ENCODE measurements at places on chromosomes 1 and 21.

DNA sequence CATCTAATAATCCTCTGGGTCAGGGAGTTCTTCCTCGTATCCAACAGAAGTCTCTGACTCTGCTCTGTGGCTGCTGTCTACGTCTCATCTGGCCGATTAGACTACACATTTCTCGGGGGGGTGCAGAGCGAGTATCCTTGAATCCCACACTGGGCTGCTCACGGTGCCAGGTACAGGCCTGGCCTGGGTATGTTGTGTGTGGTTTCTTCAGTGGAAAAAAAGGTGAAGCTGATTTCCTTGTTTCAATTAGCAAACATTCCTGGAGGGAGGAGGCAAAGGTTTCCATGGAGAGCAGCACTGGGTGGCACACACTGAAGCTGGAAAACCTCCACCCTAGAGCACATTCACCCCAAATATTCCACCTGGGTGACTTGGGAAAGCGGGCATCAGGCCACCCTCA is 2.0 kb upstream of the RAB7B start:
- DNase-seq: no peak

GRCh38 chr21:42923553-42924432 is 1.6 kb downstream of the ERVH48-1 start:
- DNase-seq: peak; percentile 54

- DNase-seq: no peak
Observed at GRCh38 chr1:109547463-109548320, 723 bp upstream of the GNAI3 start.

- DNase-seq: no peak
Observed at GRCh38 chr1:209705033-209705598, 470 bp downstream of the HSD11B1 start.

DNA sequence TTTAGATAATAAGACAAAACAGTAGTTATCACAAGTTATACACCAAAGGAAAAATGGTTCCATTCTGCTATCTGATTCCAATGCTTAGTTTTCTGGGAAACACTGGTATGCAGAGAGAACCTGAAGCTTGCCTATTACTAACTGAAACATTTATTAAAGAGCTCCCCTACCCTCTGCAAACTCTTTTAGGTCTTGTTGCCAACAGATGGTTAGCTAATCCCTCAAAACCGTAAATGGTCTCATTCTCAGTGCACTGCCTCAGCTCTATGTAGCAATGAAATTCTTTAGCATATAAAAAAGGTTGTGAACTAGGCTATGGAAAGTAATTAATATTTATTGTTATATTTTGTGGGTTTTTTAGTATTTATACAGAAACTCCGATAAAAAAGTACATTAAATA is 20.4 kb downstream of the C21orf91 start:
- DNase-seq: no peak

GRCh38 chr1:41936107-41936506 is 17.4 kb upstream of the HIVEP3 start:
- DNase-seq: no peak

DNA sequence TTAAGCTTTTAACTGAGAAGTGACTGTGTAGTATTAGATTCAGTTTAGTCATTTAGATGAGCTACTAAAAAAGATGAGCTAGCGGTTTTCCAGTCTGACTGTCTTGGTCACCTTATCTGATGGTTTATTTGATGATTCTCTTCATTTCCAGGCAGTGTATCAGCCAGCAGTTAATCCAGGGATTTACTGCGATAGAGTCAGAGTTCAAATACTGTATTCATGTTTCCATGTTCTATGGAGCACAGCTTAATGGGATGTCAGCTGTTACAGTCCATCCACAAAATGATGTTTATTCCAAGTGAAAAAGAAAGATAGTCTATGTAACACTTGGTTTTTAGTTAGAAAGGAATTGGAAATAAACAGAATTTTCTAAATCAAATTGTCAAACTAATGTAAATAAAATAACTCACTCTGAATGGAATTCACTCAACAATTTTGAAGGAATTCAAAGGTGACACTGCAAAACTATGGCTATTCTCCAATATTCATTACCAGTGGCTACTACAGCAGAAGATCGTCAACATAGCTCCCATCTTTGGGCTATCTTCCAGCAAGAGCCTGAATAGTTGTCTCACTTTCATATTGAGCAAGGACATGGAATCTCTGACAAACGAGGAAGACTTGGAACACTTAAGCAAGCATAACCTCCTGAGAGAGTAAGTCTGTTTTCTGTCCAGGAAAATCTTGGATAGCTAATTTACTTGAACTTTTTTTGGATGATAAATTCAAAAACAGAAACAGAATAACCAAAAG is 54.6 kb upstream of the DPT start:
- no peak for DNase-seq

GRCh38 chr1:7052701-7053100 is 267.4 kb downstream of the CAMTA1 start:
- DNase-seq: no peak

DNA sequence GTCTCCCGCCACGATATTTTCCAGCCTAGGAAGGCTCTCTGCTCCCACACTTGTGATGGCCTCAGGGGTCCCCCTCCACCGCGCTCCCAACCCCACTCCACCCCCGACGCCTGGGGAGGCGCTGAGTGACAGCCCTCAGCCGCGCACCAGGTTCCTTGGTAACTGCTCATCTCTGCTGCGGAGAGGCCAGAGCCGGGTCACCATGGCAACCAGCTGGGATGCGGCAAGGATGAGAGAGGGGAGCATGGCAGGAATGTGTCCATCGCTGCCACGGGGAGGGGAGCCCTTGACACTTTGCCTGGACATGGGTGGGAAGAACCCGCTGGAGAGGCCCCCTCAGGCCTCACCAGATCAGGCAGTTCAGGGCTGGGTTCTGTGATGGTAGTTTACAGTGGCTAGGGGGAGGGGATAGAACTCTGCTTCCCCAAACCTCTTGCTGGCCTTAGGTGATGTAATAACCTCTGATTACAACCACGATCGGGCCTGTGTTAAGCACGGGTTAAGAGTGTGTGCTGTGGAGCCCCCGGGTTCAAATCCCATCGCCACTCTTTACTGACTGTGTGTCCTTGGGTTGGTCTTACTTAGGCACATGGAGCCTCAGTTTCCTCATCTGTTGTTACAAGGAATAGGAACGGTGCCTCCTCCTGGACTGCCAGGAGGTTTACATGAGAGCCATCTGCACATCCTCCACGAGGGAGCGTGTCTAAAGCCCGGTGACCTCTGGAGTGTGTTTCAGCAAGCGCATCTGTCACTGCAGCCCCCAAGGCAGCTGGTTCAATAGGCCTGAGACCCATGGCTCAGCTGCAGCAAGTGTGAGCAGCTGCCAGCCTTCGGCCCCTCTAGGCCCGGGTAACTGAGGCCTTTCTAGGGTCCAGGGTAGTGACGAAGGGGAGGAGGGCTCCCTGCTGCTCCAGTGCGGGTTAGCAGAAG is 6.3 kb downstream of the KIF17 start:
- DNase-seq: no peak

- DNase-seq: no peak
Observed at GRCh38 chr1:68495968-68496679, 758 bp downstream of the DEPDC1 start.

DNA sequence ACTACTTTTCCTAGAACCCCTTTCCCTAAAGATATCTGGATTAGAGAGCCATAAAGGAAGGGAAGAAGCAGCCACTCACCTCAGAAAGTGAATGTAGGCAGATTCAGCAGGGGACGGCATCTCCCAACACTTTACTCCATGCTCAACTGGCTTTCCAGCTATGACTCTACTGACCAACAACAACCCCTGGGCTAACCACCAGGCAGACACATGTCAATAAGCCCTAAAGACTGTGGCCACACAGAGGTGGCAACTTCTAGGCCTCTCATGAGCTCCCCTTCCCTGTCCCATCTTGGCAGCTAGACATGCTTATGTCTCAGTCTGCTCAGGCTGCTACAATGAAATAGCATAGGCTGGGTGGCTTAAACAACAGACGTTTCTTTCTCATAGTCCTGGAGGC is 214.0 kb upstream of the ZP4 start:
- no peak for DNase-seq

DNA sequence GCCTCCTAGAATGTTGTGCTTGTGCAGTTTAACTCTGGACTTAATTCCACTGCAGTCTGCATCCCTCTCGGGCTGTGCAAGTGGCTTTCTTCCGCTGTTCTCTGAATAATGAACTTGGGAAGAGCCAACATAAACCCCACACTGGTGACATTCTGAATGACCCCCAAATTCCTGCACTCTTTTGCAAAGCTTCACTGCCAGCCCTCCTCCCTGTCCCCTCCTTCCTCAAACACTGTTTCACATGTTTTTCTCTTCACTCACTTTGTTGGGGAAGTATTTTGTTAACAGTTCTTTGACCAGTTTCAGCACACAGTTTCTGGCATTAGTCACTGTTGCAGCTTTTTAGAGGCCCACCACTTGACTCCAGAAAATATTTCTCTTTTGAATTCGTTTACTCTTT is 39.7 kb downstream of the GNG12 start:
- DNase-seq: no peak

DNA sequence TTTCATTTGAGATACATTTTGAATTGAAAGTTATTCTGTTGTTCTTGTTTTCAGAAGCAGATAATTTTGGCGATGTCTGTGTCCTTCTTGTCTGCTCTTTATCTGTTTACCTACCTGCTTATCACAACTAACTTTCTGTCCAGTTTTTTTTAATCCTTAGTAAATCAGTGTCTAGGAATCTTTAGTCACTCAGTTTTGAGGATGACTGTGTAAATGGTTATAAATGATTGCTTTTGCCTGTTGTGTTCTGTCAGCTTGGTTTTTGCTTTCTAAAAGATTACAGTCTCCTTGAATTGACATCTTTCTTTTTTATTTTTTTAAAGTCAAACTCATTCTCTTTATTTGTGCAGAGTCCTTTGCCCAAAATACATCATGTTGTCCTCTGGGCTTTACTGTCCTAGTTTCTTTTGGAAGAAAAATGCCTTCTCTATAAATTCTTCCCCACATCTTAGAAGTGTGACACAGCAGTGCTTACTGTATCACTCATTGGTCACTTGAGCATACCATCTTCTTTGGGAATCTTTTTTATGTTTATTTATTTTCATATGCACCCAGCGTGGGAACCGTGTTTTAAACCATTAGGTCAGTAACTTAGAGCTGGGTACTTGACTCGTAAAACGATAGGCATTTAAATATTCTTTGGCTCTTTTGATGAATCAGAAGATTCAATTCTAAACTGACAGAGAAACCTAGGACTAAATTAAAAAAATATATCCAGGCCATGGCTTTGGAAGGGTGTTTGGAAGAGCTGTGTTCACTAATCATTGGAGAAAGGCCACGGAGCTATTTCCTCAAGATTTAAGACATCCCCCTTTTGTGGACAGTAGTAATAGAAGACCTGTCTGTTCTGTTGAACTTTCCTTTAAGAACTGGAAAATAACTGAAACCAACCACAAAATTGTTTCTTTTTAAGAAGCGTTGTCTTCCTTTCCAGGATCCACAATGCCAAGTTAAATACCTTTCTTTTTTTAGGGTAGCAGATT is 20.9 kb downstream of the LAMC1 start:
- no peak for DNase-seq

- DNase-seq: no peak
Observed at GRCh38 chr1:22685591-22686059, 25.0 kb upstream of the EPHB2 start.

GRCh38 chr21:45289655-45290515 is 2.2 kb upstream of the POFUT2 start:
- DNase-seq: no peak

DNA sequence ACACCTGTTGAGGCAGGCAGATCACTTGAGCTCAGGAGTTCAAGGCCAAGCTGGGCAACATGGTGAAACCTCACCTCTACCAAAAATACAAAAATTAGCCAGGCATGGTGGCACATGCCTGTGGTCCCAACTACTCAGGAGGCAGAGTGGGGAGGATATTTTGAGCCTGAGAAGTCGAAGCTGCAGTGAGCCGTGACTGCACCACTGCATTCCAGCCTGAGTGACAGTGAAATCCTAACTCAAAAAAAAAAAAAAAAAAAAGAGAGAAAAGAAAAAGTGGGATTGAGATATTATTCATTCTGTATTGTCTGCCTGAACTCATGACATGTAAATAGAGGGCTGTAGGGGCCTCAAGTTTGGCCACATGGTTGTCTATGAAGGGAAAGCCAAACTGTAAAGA is 37.3 kb downstream of the WNT2B start:
- DNase-seq: no peak
